ENCODE measurements at places on chromosomes 11 and 22.

- DNase-seq, result no peak
These were observed 11.8 kb downstream of the LTO1 start for GRCh38 chr11:69663326-69663725.

DNA sequence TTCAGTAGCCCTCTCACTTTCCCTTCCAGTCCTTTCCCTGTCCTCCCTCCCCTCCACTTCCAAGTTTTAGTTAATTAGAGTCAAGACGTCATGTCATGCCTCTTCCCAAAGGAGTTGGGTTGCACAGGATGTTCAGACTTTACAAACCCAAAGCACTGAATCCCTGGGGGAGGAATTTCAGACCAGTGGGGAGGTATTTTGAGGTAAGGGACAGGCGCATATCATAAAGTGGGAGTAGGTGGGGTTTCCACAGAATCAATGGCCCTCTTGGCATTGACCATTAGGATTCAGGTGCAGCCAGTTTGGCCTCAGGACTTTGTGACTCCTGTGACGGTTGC is 733 bp upstream of the ACP2 start:
- no peak for DNase-seq

GRCh38 chr22:30427871-30428270 is 2.3 kb downstream of the MTFP1 start:
- no peak for DNase-seq

DNA sequence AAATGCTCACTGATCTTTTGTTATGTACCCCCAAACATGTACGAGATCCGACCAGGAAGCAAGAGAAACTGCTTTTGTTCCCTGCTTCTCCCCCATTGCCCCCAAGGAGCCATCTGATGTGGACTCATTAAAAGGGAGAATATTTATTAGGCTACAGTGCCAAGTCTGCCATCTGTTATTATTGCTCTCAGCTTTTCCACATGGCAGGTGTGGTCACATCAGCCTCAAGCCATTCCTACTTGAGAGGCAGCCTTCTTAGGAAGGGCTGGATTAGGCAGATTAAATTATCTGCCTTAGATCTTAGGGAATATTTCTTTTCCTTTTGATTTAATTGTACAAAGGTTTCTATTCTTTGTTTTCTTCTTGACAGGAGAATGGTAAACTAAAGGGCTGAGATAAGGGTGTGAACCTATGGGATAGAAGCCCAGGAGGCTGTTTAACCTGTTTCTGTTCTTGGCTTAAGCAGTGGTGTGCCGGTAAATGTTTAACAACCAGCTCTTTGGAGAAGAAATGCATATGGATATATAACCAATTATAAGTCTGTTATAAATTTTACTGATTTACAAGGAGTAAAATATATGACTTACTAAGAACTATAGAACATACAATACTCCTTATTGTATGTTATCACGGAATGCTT is 88.8 kb downstream of the PDHX start:
- no peak for DNase-seq

DNA sequence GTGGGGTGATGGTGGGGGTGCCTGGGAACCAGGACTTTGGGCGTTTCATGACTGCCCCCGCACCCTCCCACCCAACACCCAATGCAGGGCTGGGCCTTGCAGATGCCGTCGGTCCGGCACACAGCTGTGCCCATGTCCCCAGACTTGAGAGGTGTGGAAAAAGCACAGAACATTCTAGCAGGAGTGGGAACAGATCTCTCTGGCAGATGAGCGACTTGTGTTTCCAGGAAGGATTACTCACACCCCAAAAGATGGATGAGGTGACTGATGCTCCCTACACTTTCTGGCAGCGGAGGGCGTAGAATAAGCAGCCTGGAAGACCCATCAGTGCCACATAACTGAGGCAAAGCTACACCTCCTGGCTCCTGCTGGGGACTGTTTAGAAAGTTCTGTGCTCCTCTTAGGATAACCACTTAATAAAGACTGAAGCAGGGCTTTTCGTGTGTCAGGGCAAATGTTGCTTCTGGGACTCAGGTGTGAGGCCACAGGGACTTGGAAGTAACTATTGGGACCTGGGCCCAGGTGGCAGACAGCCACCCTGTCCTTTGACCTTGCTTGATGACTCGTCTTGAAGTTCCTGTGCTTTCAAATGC is 24.2 kb downstream of the FBLN1 start:
- no peak for DNase-seq

GRCh38 chr11:36061471-36061870 is 117.6 kb downstream of the LDLRAD3 start:
- DNase-seq, result no peak

- DNase-seq, result no peak
These were observed 1.5 kb downstream of the MAFF start for GRCh38 chr22:38203090-38203810.

DNA sequence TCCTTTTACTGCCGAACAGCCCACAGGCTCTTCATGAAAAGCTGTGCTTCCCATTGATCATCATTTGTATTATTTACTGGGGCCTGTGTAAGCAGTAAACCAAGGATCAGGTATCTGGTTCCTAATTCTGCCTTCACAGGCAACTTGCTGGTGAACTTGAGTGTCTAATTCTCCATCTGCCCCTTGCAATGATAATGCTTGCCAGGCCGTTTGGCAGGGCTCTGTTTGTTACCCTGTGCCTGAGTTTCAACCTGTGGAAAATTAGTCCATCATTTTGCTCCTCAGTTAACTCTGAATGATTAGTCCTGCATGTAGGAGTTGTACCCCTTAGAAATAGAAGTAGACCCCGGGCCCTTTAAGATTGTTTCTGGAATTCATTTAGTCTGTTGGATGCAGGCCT is 298.4 kb upstream of the CADM1 start:
- no peak for DNase-seq

GRCh38 chr11:120703358-120704152 is 192.0 kb downstream of the GRIK4 start:
- DNase-seq, result no peak

DNA sequence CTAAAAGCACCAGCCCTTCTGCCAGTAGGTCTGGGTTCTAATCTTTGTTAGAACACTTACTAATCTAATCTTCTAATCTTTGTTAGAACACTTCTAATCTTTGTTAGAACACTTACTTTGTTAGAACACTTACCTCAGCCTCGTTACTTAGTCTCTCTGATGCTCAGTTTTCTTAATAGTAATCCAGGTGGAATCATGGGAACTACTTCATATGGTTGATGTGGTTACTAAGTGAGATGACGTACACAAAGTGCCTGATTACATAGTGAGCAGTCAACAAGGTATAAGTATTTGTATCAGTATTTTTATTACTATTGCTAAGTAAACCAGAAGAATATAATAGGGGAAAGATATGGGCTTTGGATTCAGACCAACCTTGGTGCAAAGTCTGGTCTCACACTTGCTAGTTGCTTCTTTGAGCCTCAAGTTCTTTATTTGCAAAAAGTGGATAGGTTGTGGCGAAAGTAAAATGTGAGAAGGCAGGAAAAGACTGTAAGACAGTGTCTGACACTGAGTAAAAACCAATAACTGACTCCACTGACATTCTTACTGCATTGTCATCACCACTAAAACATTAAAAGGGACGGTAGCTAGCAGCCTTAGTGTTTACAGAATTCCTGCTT is 83.7 kb downstream of the TRAF6 start:
- DNase-seq, result no peak

- no peak for DNase-seq
These were observed 9.4 kb upstream of the CASP12 start for GRCh38 chr11:104907521-104908185.
